KBM-7 (cell line): ENCODE measurements at places on chromosomes 7 and 10.

GRCh38 chr10:1274701-1275544 lies 218.7 kb downstream of the WDR37 start:
- no peak for DNase-seq

GRCh38 chr7:100127866-100128636 lies 1.3 kb downstream of the MBLAC1 start:
- peak; percentile 47 for DNase-seq

- DNase-seq = no peak
Observed at GRCh38 chr7:154306036-154306435, 253.8 kb downstream of the DPP6 start.

DNA sequence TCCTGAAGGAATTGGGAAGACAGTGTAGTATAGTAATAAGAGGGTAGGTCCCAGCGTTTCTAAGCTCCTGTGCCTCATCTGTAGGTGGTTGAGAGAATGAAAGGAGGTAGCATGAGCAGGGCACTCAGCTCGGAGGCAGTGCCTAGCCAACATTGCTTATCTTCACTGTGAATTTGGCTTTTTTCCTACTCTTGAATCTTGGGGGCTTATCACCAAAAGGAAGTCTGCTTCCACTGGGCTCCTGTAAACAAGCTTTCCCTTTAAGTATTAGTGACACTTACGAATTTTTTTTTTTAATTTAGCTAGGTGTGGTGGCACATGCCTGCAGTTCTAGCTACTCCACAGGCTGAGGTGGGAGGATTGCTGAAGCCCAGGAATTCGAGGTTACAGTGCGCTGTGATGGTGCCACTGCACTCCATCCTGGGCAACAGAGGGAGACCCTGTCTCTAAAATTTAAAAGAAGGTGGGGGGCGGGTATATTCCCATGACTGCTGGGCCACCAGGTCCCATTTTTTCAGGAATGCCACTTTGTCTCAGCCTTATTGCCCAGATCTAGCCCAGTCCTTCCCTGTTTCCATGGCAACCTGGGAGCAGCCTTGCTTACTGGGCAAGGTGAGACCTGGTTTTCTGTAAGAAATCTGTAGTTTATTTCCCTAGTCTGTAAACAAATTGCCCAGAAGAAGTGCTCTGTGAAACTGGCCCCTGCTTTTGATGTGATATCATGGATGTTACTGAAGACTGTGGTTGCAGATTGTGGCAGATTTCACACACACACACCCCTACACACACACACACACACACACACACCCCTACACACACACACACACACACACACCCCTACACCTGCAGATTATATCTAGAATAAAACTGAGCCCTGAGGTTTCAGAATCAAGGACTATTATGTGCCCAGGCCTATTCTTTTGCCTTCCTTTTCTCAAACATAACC lies 19.4 kb downstream of the OGDH start:
- no peak for DNase-seq

DNA sequence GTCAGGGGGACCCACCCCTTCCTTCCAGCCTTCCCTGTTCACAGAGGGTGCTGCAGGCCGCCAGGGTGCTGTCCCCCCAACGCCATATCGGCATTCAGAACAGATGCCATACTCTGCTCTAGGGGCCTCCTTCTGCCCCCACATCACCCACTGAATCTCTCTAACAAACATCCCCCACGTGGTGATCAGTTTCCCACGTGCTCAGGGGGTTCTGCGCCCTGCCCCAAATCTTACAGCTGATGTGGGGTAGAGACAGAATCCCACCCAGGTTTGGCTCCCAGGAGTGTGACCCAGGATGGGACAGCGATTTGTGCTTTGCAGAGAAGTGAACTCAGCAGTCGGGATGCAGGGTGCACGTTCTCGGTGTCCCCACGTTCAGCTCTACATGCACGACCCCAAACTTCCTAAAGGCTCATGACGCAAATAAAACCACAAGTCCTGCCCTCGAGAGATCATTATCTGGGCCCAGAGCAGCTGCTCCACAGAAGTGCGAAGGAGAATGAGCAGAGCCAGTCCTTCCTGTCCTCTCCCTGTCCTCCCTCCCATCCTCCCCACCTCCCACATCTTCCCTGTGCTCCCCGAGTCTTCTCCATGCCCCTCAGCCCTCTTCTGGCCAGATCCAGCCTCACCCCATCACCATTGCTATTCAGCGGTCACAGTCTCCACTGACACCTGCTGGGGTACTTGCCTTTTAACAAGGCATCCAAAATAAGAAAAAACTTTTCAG lies 423.4 kb downstream of the DNAJB6 start:
- DNase-seq = peak; percentile 5

DNA sequence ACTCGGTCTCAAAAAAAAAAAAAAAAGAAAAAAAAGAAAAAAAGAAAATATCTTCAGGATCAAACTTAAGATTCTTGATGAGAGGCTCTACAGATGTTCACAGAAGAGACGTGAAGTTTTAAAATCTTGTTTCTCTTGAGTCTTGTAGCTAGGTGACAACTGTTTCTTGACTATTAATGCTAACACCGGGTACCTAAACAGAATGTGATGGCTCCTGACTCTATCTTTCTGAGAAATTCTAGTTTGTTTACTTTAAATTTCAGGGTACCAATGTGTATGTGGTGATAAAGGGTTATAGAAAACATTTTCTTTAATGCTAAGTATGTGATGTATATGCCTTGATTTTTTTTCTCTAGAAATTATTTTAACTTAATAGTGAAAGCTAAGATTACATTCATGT lies 61.0 kb downstream of the DAGLB start:
- DNase-seq = no peak

DNA sequence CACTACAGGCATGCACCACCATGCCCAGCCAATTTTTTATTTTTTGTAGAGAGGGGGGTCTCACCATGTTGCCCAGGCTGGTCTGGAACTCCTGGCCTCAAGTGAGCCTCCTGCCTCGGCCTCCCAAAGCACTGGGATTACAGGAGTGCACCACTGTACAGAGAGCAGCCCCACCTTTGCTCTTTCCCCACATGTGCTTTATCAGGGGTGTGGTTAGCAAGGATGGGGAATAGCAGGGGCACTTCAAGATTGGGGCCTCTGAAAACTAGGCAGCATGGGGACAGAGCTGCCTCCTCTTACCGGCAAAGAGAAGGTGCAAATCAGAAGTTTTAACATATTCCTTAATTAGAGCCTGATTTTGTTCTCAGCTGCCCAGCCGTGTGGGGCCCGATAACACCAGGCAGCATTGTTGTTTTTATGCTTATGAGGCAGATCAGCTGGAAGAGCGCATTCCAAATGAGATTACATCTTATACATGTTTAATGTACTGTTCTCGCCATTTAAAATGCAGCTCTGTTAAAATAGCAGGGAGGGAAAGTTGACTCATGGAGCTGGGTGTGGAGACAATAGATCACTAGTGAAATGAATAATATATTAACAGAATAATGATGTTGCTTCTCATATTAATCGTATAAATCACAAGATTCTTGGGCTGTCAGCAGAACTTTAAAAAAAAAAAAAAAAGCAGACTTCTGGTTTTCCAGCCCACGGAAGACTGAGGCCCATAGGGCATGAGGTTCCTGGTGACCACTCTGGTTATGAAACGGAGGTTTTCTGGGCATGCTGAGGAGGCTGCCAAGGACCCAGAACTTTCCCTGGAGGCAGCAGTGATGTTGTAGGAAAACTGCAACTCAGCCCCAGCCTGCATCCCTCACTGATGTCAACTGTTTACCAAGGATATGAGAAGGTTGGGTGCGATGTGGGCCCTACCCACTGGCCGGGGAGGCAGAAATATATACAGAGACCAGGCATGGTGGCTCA lies 62.5 kb downstream of the TMEM130 start:
- DNase-seq = no peak

DNA sequence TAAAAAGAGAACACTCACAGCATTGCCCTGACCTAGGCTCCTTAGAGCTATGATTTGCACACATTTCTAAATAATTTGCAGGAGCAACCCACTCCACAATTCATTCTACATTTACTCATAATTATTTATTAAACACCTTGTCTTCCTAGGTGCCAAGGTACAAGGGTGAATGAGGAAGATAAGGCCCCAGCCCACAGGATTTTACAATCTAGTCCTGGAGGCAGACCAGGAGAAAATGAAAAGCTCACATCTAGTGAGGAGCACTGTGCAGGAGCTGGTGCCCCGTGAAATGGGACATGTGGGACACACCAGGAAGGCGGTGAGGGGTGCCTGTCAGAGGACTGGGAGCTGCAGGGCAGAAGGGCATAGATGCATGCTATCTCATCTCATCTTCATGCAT lies 59.7 kb upstream of the LRRC18 start:
- DNase-seq = no peak

DNA sequence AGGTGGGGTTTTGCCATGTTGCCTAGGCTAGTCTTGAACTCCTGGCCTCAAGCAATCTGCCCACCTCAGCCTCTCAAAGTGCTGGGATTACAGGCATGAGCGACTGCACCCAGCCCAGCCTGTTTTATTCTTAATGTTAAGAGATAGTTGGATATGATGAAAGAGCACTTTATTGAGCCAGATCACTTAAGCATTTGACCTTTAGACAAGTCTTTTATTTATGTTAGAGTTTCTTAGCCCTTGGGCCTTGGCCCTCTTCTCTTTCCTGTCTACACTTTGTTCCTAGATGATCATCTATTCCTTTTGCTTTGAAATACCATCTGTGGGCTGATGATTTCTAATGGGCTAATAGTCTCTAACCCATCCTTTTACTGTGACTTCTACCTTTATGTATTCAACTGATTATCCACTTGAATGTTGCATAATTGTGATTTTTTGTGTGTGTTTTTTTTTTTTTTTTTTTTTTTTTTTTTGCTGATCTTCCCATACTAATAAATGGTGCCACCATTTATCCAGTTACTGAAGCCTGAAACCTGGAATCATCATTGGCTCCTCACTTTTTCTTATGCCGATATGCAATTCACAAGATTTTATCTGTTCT lies 34.8 kb downstream of the BTRC start:
- DNase-seq = no peak

DNA sequence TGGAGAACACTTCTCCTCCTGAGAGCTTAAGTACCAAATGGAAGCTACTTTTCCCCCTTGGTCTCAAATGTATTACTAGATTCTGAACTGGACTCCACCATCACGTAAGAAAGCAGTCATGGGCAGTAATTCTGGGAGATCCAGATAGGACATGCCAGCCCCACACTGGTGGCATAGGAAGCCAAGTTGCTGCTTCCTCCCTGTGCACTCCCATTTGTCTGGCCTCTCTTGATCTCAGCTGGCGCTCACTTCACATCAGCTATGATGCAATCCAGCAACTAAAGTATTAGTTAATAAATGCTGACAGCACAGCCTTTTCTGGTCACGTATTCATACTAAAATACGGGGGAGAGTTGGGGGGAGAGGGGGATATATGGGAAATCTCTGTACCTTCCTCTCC lies 3.4 kb upstream of the IL6 start:
- no peak for DNase-seq

DNA sequence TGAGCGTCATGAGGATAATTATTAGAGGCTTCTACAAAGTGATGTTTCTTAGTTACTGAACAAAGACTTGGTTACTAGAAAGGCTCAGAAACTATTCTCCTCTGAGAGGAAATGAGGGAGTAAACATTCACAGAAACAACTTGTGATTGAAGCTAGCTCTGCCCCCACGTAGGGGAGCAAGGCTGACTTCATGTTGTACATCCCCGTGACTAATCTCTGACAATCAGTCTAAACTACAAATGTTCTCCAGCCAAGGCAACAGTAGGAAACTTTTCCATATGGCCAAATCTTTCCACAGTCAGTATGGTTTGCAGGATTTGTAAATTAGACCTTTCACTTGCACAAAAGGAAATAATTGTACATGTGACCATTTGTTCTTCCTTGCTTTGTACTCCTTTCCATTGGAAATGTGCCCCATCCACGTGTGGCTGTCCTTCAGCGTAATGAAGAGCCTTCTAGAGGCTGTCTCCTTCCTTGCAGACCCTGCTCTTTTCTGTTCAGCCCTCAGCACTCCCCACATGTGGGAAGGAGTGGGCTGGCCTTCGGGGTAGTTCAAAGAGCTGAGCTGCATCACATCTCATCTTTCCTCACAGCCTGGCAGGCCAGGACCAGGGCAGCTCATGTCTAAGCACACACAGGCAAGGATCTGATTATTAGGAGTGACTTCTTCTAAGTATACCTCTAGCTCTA lies 93.5 kb downstream of the PCGF5 start:
- DNase-seq = no peak

DNA sequence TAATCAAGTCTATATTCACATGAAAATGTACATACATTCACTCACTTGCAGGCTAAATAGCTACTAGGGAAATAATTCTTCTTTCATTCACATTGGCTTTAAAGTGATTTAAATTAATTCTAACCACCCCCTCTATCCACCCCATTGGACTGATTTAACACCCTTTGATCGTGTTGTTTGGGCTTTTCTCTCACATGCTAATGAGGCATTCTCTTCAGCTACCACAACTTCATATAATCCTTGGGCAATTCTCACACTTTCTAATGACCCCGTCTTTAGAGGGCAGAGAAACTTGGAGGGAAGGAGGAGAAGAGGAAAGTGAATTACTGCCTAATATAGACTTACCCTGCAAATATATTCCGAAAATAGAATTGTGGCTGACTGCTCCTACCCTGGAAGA lies 24.6 kb downstream of the GRM3 start:
- DNase-seq = no peak

- DNase-seq = no peak
Observed at GRCh38 chr7:141577043-141577839, 26.0 kb downstream of the AGK start.

GRCh38 chr10:107692072-107692471 lies 527.6 kb upstream of the SORCS1 start:
- no peak for DNase-seq

- DNase-seq = no peak
Observed at GRCh38 chr10:100902622-100903021, 10.1 kb upstream of the SLF2 start.

DNA sequence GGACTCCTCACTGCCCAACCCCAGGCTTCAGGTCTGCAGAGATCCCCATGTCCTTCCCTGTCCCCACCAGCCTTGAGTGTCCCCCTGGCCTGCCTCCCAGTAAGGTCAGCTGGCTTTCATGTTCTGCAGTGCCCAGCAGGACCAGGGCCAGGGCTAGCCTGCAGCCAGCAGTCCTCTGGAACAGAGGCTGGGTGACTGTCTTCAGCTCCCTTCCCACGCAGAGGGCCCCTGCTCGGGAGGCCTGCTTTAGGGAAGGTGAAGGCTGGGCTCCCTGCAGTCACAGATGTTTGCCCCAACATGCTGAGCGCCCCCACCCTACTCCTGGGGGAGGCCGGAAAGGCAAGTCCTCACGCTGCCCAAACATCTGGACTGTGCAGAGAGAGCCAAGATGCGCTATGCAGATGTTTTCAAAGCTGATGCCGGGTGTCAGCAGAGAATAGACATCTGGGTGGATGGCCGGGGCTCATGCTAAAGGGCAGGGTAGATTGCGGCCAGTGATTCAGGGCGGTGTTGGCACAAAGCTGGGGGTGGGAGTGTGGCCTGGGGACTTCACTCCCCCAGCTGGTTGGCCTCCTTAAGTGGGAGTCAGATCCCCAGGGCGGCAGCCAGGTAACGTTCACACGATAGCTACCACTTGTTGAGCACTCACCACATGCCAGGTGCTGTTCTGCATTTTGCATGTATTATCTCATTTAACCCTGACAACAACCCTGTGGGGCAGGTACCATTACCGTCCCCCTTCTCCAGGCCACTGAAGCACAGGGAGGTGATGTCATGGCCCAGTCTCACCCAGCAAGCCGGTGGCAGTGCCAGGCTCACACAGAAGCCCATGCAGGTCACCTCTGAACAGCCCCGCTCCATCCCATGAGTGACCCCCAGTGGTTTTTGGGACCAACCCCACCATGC lies 71.2 kb upstream of the COL13A1 start:
- DNase-seq = no peak
